ENCODE measurements at places on chromosomes 2 and 18.

- no peak for DNase-seq
These were observed 181.3 kb upstream of the SIX2 start for GRCh38 chr2:45190481-45190942.

DNA sequence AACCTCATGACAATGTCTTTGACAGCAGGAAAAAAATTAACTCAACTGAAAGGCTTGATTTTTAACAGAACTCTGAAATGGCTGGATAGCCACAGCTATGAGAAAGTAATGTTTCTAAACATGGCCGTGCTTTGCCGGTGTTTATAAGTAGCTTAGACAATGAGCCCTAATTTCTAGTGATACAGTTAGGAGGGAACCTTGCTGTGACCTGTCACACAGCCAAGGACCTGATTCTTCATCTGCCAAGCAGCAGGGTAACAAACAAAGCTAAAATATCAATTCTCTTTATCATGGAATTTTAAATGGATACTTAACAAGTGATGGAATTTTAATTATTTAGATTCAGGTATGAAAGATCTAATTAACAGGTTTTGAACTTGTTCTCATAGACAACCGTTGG lies 24.3 kb upstream of the DYNC2LI1 start:
- DNase-seq: no peak

DNA sequence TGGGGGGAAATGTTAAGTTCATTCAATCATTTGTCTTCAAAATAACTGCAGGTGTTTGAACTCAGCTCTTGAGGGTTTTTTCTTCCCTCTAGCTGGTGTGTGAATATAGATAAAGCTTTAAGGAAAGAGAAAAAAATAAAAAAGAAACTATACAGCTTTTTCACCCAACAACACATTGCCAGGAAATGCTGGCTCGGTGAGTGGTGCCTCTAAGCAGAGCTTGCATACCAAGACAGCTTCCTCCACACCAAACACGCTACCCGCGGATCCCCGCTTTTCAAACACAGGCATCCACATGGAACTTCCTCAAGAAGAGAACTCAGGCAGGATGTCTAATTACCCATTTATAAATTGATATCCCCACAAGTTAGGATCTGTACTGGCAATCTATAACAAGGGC lies 69.8 kb upstream of the TANK start:
- no peak for DNase-seq

GRCh38 chr2:59986511-59986910 lies 566.9 kb downstream of the BCL11A start:
- DNase-seq: no peak

DNA sequence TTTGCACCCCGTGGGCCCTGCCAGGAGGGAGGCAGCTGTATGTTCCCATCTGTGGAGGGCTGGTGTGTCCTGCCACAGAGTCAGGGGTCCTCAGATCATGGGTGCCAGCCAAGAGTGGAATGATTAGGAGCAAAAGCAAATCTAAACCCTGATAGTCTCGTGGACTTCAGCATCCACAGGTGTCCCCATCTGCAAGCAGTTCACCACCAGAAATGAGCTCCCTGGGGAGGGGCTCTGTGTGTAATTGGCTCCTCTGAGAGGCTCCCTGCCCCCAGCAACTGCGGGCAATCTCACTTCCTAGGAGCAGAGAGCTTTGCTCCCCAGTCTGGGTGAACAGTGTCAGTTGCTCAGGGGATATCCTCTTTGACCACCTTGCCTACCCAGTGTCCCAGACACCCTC lies 78.1 kb downstream of the HNRNPLL start:
- DNase-seq: no peak

DNA sequence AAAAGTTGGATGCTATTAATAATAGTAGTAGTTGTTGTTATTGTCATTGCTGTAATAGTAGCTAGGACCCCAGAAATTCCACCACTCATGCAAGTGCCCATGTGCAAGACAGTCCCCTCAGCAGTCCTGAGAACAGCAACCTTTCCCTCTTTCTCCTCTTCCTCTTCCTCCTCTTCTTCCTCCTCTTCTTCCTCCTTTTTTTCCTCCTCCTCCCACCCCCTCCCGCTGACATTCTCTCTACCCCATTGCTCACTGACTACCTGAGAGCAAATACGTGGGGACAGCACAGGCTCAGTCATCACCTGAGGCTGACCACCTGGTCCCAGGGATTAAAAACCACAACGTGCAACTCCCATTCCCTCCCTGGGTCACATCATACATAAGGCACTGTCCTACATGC lies 41.8 kb downstream of the SMAD7 start:
- no peak for DNase-seq

Data from GM12892 (cell line).